T-helper 22 cell (primary cell): ENCODE measurements at places on chromosomes 5 and 9.

DNA sequence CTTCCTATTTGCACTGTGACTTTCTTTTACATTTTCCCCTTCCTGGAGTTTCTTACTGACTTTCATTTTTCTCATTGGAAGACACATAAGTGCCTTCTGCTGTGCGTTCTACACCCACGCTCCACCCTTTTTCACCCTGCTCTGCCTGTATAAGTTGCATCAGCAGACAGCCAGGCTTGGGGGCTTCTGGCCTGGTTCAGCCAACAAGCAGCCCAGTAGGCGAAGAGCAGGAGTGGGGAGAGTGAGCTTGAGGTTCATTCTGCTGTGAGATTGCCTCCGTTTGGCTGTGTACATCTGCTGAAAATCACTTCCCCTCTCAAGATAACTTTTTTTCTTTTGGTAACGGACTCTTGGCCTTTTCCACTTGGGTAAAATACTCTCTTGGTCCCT, 38.4 kb downstream of the RASGRF2 start:
- no peak for DNase-seq

GRCh38 chr9:133103183-133103986, 17.7 kb downstream of the RALGDS start:
- DNase-seq = no peak

DNA sequence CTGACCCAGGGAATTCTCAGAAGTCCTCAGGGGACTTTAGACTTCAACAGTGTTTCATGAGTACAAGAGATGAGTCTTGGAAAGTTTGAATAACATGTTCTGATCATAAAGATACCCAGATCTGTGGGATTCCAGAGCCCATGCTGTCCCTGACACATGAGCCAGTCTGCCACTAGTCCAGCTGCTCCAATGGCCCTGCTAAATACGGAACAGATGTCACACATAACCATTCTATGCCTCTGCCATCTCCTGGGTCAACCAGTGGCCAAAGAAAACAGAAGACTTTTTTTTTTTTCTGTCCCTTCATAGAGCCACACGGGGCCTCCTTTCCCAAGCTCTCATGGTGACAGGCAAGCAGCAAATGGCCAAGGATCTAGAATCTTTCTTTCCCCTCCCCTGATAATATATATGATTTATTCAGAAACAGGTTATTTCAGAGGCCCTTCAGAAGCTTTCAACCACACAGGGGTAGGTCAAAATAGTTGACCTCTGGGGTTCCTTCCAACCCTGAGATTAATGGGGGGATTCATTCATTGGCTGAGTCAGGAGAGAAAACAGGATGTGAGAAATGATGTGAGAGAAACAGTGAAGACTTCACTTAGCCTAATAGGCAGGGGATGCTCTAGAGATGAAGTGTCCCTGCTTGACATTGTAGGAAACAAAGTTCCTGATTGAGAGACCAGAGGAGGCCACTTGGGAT, 367.7 kb downstream of the CDK5RAP2 start:
- no peak for DNase-seq

GRCh38 chr5:95801961-95802360, 20.6 kb downstream of the GLRX start:
- DNase-seq = no peak

GRCh38 chr9:110623462-110624025, 44.0 kb upstream of the SVEP1 start:
- no peak for DNase-seq

- DNase-seq = no peak
Observed at GRCh38 chr9:12166518-12166917, 526.7 kb upstream of the TYRP1 start.

DNA sequence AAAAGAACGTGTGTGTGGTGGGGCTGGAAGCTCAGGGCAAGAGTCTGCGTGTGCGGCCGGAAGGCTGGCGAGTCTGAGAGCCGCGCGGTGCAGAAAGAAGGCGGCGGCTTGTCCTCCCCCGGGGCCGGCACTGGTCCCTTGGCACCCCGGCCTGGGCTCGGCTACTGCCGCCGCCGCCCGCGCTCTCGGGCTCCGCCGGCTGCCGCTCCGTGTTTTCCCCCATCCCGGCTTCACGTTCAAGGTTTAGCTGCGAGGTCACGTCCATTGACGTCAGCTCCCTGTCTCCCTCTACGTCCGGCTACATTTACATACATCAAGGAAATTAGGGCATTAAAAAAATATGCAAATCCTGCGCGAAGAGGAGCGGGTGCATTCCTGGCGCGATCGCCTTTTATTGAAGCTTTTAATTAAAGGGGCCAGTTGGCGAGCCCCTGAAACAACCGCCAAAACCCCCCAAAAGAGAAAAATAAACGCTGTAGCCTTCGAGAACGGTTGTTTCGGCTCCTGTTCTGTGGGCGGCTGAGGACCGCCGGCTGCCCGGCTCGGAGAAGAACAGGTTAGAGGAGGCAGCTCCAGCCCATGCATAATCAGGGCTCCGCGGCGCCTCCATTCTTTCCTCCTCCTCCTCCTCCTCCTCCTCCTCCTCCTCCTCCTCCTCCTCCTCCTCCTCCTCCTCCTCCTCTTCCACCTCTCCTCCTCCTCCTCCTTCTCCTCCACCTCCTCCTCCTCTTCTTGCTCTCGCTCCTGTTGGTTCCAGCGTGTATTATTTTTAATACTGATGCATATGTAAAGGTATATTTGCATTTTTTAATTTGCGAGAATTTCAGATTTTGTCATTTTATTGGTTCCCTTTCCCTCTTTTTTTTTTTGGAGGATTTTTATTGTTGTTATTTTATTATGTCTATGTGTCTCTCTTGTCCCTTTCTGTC, 207.0 kb downstream of the MEF2C start:
- DNase-seq = no peak

DNA sequence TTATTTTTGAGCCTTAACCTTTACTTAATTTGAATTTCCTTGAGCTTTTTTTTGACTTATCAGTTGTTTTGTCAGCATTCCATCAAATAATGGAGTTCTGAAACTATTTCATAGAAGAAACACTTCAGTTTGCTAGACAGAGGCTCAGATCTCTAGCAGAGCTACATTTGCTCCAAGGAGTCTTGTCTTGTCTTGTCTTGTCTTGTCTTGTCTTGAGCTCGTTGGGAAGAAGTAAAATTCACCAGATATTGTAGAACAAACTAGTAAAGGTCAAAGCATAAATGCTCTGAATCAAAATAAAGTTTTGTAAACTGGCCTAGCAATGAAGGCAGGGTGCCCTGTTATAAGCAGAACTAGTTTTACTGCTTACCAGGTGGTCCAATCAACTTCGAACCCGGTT, 33.5 kb downstream of the RAB24 start:
- DNase-seq = no peak

GRCh38 chr5:91499943-91500531, 116.9 kb upstream of the ARRDC3 start:
- no peak for DNase-seq
